ENCODE measurements at places on chromosomes 3 and 15. TPM values are rescaled to one million over a fixed set of nuclear protein-coding genes. Genes with fewer than 3 reads are reported as not detected.

DNA sequence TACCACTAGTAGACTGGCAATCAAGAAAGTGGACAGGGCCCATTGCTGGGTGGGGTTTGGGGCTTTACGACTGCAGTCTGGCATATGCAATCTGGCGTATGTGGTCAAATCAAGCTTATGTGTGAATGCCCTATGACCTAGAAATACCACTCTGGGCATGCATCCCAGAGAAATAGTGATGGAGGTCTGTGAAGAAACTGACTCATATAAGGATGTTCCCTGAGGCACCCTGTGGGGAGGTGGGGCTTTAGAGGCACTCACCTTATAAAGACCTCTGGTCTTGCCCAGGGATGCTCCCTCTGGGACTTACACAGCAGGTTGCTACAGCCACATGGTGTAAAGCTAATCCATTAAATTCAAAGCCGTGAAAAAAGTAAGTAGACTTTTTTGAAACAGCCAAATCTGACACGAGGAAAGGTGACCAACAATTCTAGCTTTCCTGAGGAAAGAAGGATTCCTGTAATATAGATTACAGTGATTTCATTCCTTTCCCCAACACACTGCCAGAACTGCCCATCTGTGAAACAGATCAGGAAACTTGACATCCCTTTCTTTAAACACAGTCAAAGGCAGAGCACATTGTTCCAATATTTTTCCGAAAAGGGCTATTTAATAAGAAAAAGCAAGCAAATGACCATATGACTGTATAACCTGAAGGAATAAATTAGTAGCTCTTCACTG lies 13.6 kb downstream of the RARRES1 start:
- DNase-seq, result peak; percentile 94

DNA sequence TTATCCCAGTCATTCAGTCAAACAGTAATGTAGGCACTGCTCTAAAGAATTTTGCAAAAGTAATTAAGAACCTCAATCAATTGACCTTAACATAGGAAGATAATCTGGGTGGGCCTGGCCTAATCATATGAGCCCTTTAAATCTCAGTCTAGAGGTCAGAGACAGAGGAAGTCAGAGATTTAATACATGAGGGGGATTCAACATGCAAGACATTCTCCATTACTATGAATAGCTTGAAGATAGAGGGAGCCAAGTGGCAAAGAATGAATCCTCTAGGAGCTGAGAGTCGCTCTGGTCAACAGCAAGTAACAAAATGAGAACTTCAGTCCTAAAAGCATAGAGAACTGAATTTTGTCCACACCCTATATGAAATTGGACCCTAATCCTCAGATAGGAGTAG lies 39.0 kb upstream of the MBNL1 start:
- DNase-seq, result peak; percentile 36

DNA sequence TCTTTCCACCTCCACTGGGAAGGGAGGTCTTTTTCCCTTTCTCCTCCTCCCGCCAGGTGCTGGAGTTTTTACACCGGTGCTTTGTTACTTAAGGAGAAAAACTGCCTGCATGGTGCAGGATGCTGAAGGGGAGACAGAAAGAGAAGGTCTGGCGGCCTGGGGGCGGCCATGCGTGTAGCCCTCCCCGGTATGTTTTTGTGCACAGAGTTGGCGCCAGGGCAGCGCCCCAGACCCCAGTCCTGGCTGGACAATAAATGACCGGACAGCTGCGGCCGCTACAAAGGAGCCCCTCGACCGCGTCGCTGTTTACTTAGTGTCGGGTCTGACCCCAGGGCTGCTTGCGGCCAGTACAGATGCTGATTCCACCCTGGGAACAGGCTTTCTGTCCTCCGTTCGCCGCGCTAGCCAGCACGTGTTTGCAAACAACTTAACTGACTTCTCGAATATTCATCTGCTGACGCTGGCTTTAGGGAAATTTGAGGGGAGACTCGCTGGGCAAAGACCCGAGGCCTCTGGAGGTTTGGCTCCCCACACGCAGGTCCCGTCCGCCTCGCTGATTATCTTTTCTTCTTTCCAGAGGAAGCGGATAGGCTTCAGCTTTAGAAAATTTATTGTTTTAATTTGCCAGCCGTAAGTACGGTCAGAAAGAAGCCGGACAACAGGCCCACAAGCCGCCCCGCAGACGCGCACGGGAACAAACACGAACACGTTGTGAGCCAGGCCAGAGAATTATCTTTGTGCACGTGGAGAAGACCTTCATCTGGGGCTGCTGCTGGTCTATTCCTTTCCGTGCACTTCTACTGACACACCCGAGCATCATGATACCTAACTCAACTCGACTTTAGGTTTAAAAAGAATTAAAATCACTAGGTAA lies 46.9 kb downstream of the ZIC4 start:
- DNase-seq, result no peak

DNA sequence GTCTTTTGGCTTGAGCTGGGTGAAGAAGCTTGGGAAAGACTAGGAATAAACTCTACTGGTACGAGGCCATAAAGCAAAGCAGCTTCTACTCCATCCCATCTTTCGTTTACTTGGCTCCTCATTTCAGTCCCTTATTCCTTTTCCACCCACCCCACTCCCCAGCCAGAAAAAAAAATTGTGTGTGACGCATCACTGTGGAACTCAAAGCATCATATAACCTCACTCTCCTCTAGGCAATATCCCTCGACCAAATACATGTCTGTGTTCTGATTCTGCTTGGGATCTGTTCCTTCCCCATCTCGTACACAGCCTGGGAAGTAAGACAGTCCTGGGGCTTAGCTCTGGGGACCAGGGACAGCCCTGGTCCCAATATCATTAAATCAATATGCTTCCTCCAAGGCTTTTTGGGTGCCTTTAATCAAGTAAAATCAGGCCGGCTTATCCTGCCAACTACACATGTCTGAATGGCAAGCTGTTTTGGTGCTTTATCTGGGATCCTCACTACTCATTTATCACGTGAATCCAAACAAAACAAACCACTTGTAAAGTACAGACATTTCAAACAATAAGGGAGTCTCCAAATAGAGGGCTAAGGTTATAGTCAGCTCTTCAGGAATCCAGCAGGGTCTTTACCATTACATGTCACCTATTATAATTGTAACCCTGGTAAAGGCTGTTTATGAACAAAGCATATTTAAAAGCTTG lies 74.9 kb upstream of the ZBED2 start:
- no peak for DNase-seq

- no peak for DNase-seq
These were observed 222.1 kb upstream of the LMCD1 start for GRCh38 chr3:8279476-8279875.

DNA sequence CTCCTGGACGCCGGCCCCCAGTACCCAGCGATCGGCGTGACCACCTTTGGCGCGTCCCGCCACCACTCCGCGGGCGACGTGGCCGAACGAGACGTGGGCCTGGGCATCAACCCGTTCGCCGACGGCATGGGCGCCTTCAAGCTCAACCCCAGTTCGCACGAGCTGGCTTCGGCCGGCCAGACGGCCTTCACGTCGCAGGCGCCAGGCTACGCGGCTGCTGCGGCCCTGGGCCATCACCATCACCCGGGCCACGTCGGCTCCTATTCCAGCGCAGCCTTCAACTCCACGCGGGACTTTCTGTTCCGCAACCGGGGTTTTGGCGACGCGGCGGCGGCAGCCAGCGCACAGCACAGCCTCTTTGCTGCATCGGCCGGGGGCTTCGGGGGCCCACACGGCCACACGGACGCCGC lies 956 bp downstream of the ZIC1 start:
- no peak for DNase-seq

DNA sequence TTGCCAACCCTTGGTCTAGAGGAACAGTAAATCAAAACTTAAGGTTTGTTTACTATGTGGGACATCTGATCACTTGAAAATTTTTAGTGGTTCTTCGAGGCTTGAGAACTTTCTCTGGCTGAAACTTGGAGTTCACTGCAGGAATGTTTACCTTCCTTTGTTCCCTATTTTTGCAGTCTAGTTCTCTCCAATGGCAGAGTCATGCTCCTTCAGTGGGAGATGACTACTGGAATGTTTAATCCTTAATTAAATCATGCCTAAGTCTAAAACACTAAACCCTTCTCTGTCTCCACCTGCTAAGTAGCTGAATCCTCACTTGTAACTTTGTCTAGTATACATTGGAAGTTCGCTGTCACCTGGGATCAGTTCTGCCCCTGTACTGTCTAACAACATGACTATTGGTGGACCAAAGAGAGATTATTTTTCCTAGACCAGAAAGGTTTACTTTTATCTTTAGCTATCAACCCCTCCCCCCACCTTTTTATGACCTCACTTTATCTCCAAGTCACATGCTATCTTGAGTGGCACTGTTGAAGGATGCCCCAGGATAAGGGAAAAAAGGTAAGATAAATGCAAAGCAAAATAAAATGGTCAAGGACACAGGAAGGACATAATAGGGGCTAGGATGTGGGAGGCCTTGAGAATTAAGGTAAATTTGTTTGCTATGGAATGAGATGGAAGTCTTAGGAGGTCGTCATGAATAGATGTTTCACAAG lies 1.2 kb upstream of the ZNF609 start:
- no peak for DNase-seq

- DNase-seq, result no peak
These were observed 27.2 kb downstream of the TBL1XR1 start for GRCh38 chr3:177169936-177170722.

DNA sequence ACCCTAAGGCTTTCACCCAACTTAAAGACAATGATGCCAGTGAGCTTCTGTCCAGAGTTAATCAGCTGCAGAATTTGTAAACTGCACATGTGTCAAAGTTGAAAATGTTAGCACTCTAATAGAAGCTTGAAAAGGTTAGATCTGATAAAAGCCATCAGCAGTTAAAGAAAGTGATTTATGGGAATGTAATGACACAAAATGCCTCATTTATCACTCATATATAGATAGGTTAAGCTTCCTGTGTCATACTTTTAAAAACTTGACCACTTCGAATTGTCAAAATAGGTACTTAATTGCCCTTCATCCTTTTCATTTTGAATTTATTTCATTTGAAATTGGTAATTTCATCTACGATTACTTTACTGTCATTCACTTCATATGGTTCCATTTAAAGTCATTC lies 151.6 kb downstream of the CDIN1 start:
- no peak for DNase-seq

GRCh38 chr15:37015451-37015850 lies 84.9 kb downstream of the MEIS2 start:
- no peak for DNase-seq

GRCh38 chr15:60395276-60396011 lies 2.3 kb downstream of the ANXA2 start:
- no peak for DNase-seq

GRCh38 chr15:101042320-101042719 lies 123.2 kb downstream of the LRRK1 start:
- no peak for DNase-seq

- no peak for DNase-seq
These were observed 260.7 kb downstream of the THSD4 start for GRCh38 chr15:71375934-71376333.

GRCh38 chr3:119628390-119628789 lies 30.7 kb downstream of the PLA1A start:
- DNase-seq, result no peak

- no peak for DNase-seq
These were observed 248.0 kb upstream of the LYSMD4 start for GRCh38 chr15:99981191-99981647.

- DNase-seq, result peak; percentile 18
These were observed 163.6 kb downstream of the CTNNB1 start for GRCh38 chr3:41362638-41363559.

- DNase-seq, result peak; percentile 33
These were observed 630 bp downstream of the ATP6V1A start for GRCh38 chr3:113747283-113748046.

DNA sequence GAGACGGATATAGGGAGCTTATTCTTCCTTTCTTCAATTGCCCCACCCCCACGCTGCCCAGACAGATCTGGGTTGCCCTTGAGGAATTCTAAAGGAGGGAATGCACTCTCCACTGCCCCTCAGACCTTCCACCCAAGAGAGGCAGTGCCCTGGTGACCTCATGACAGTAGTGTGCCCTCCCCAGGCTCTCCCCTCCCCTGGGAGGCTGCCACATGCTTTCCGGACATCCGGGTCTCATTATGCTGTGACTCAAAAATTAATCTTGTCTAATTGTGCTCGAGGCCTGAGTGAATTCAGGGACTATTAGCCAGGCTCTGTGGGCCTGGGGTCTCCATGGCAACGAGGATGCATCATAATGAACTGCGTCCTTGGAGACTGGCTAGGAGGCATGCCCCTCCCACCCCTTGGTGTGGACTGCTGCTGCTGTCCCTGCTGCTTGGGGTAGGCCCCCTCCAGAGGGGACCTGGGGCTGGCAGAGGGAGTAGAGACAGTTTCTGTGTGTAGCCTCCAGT lies 20.8 kb downstream of the CORO2B start:
- peak; percentile 53 for DNase-seq

DNA sequence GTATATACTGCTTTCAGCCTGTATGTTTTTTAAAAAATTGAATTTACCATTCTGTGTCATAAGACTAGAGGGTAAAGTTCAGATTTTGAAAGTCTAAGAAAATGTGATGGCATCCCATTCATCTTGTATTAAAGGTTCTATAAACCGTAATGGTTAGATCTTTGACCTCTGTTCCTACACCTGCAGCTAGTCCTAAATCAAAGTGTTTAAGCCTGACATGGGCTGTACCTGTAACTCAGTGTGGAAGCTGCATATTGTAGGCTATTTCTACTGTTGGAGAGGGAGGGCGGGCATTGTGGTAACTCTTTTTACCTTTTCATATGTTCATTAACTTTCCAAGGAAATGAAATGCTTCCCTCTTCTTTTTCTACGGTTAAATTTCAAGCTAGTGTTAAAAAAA lies 53.9 kb downstream of the ARHGEF26 start:
- no peak for DNase-seq

DNA sequence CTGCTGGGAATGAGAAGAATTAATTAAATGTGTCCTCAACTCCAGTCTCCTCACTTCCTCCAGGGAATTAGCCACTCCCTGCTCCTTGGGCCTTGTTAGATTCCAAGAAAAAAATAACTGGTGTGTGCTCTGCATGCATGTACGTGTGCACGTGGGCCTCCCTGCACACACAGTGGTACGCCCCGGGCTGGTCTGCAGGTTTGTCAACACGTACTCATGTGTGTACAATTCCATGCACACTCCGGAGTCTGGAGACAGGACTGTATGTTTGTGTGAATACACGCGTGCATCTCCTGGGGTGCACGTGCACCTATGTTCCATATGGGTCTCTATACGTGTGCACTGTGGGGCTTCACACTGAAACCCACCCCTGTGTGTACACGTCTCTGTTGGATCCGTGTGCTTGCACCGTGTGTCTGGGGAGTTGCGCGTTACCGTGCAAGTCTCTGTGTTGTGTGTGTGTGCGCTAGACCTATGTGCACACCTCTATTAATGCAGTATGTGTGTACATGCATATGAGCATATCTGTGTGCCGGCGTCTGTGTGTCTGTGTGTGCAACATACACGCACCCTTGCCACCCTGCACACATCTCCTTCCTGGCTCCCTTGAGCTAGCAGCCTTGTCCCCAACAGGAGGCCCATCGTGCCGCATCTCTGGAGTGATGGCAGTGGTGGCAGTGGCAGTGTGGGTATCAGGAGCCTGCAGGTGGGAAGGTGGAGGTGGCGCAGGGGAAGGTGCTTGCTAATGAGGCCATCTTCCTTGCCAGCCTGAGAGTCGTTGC lies 210.1 kb downstream of the TBC1D2B start:
- DNase-seq, result no peak

The GNB4 gene
- total RNA-seq, result 42.0 TPM

The FAM219B gene
- total RNA-seq, result 47.0 TPM

The RAB43 gene
- total RNA-seq, result 38.3 TPM

The TLR9 gene
- not detected for total RNA-seq

The FBXO40 gene
- not detected for total RNA-seq

The APOD gene
- total RNA-seq, result not detected

The BOC gene
- total RNA-seq, result 0.52 TPM

The CCDC9B gene
- 165 TPM for total RNA-seq

The MORC1 gene
- total RNA-seq, result under 0.01 TPM

The ZBTB47 gene
- 39.2 TPM for total RNA-seq

The ALPK3 gene
- total RNA-seq, result 79.8 TPM

The MAGEF1 gene
- total RNA-seq, result 15.3 TPM

The NAALADL2 gene
- 6.0 TPM for total RNA-seq

The ZNF620 gene
- 5.8 TPM for total RNA-seq
